ENCODE measurements at places on chromosomes 2 and 18.
A peak's percentile ranks its signal among the peaks of the same experiment; 100 is the strongest.

DNA sequence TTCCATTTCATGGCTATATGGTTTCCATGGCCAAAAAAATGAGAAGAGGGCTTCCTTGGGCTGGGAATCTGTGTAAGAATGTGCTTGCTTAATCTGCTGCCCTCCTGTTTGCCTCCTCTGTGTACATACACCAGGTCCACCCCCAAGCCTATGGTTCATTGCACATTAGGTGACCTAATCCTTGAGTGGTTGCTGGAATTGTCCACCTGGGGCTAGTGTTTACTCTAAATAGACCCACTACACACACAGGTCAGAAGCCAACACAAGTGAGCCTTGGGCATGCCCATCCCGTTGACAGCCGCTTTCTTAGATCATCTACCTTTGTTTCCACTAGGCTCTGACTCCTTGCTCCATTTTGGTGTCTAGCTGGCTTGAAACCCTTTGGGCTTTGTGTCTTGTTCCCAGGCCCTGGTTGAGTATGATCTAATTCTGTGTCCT lies 59.2 kb upstream of the ATL2 start:
- ATAC-seq = no peak

- ATAC-seq = no peak
Measured at GRCh38 chr2:100105678-100106054, 36.7 kb downstream of the AFF3 start.

DNA sequence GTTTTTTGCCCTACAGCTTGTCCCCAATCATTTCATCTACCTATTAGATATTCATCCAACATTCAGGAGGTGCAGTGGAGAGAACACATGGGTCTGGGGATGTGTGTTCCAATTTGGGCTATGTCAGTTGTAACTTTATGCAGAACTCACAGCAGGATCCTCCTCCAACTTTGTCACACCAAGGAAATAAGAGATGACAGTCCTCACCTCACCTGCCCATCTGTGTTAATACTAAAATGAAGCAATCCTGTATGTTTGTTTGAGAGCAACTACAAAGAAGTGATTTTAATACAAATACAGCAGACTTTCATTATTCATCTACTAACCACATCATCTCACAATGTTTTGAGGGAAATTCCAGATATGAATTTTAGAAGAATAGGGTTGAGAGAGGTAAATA lies 126.7 kb downstream of the ARHGAP15 start:
- ATAC-seq = peak; percentile 45

- no peak for ATAC-seq
Measured at GRCh38 chr2:161407597-161407996, 8.5 kb upstream of the TBR1 start.

DNA sequence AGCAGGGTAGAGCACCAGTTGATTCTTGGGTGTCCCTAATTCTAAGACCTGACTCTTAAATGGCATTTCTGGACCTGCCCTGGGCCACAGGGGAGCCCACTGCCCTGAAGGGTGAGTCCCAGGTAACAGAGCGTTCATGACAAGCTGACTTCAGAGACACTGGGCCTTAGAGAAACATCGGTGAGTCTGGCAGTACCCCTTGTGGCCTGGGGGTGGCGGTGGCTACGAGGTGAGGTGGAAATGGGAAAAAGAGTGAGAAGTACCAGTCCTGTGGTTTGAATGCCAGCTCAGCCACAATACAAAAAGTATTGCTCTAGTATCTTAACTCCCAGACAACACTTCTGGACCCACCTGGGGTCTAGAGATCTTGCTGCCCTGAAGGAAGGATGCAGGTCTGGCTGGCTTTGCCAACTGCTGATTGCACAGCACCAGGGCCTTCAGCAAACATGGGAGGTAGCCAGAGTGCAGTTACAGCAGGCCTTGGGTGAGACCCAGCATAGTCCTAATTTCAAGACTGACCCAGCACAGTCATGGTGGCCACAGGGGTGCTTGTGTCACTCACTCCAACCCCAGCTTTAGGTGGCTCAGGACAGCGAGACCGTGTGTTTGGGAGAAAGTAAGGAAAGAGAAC lies 44.5 kb downstream of the USP34 start:
- ATAC-seq = peak; percentile 95

DNA sequence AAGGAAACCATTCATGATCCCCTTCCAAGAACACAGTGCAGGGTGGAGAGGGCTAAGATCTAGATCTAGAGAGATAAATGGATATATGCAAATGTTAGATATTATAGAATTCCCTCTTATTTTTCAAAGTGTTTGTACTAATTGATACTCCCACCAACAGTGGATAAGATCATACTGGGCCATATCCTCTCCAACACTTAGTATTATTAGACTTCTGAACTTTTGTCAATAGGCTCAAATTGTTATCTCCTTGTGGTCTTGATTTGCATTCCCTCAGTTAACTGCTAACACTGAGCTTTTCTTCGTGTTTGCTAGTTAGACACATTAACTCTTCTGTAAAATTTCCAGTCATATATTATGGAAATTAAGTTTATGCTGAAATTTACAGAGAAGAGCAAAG lies 56.5 kb upstream of the GRB14 start:
- no peak for ATAC-seq

GRCh38 chr2:11748018-11748860 lies 1.8 kb downstream of the LPIN1 start:
- ATAC-seq = no peak

- ATAC-seq = no peak
Measured at GRCh38 chr2:71469403-71470398, 16.3 kb downstream of the DYSF start.

DNA sequence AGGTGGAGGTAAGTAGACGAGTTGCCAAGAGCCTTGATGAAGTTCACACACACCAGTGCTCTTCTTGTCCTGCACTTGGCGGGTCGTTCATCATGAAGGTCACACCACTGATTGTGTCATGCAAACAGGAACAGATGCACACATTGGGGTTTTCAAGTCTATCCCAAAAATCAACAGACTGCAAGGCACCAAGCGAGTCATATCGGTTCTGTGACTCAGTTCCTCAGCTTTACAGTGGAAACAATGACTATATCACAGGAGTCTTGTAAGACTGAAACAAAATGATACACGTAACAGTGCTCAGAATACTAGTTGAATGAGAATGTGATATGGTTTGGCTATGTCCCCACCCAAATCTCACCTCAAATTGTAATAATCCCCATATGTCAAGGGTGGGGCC lies 526.9 kb upstream of the ID2 start:
- peak; percentile 90 for ATAC-seq

DNA sequence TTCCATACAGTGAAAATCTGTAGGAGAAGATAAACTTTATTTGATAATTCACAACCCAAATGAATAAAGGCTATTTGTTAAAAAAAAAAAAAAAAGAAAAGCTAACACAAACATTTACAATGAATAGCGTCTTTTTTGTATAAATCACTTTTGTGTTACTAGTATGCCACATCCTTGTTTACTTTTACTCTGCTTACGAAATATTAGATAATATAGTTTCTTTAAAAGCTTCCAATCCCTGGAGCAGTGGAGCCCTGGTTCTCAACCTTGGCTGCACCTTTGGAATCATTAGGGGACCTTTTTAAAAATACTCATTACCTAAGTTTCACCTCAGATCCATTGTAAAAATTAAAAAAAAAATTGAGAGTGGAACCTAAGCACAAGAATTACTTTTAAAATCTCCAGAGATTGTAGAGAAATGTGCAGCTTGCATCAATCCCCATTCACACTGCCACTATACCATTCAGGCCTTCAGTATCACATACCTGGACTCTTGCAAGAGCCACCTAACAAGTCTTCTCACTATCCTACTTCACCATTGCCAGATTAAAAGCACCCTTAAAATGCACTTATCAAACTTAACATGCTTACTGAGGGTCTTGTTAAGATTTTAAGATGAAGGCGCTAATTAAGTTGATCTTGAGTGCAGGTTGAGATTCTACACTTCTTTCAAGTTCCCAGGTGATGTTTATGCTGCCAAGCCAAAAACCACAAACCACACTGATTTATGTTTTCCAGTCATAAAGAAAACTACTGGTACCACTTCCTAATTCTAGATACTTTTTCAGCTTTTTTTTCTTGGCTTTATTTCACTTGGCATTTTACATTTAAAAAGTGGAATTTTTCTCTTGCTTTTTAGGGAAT lies 59.7 kb upstream of the ZC3H15 start:
- peak; percentile 66 for ATAC-seq

- no peak for ATAC-seq
Measured at GRCh38 chr18:22609642-22610041, 191.9 kb upstream of the CTAGE1 start.

- no peak for ATAC-seq
Measured at GRCh38 chr2:8641301-8641965, 40.4 kb upstream of the ID2 start.

DNA sequence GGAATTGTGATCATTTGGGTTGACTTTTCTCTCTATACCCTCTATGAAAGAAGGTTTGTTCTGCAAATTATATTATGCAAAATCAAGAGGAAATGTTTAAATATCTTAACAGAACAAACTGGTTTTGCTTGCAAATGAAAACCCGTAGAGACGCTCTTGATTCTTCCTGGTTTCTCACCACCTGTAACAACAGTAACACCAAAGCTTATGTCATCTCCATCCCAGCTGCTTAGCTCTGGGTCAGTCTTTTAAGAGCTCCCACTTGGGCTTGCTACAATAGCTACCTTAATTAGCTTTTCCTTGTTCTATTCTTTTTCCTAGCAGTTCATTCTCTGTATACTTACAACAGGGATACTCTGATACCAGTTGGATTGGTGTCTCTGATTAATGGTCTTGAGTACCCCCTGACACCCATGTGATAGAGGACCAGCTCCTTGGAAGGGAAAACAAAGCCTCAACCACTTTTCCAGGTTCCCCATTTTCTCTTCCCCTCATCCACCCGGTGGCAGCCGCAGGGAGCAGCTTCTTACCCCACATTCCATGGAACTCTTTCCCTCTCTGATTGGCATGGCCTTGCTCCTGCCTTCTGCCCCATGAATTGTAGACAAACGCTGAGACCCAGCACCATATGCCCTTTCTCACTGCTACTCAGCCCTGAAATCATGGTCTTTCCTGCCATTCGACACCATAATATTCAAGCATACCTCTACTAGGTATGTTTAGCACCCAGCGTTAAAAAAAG lies 27.7 kb downstream of the TMEM182 start:
- ATAC-seq = no peak

DNA sequence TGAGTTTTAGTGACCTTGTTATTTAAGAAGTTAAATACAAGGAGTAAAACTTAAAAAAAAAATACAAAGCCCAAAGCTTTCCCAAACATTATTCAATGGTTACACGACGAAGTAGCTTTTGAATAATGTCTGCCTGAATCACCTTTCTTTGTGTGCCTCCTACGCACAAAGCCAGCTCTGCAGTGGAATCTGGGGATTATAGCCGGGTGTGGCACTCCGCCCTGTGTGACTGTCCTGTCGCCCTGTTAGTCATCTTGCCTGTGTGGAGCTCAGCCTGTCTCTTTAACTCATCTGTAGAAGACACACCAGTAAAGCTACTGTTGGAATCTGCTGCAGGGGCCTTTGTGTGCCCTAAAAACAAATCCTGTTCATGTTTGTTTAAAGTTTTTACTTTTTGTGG lies 79.4 kb upstream of the TCF7L1 start:
- peak; percentile 64 for ATAC-seq

- ATAC-seq = no peak
Measured at GRCh38 chr18:56649996-56650395, 1.2 kb upstream of the WDR7 start.

- ATAC-seq = no peak
Measured at GRCh38 chr2:217449444-217449843, 553.4 kb downstream of the TNS1 start.

- no peak for ATAC-seq
Measured at GRCh38 chr18:6553234-6553900, 138.7 kb upstream of the L3MBTL4 start.

DNA sequence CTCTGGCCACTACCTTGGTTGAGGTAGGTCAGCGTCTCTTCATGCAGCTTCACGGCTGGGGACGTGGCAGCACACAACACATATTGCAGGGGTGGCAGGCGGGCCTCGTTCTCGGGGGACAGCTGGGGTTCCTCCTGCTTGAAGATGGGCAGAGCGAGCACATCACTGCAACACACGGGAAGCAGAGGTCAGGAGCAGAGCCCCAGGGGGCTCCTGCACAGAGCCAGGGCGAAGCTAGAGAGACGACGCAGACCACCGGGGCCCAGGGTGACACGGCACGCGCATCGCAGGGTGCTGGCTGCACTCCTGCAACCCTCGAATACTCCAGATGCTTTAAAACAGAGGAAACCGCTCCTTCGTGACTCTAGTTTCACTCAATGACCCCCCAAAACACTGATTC lies 3.9 kb downstream of the TFCP2L1 start:
- no peak for ATAC-seq

- no peak for ATAC-seq
Measured at GRCh38 chr2:86283411-86284030, 53.9 kb downstream of the REEP1 start.

- ATAC-seq = no peak
Measured at GRCh38 chr2:166188084-166188483, 60.3 kb upstream of the SCN1A start.

GRCh38 chr2:197304556-197305011 lies 6.0 kb downstream of the ANKRD44 start:
- ATAC-seq = peak; percentile 61

- no peak for ATAC-seq
Measured at GRCh38 chr18:67513280-67513679, 3.2 kb downstream of the DSEL start.

GRCh38 chr2:207974216-207974605 lies 51.1 kb downstream of the PLEKHM3 start:
- no peak for ATAC-seq

- peak; percentile 15 for ATAC-seq
Measured at GRCh38 chr2:46082531-46083485, 214.4 kb upstream of the EPAS1 start.

DNA sequence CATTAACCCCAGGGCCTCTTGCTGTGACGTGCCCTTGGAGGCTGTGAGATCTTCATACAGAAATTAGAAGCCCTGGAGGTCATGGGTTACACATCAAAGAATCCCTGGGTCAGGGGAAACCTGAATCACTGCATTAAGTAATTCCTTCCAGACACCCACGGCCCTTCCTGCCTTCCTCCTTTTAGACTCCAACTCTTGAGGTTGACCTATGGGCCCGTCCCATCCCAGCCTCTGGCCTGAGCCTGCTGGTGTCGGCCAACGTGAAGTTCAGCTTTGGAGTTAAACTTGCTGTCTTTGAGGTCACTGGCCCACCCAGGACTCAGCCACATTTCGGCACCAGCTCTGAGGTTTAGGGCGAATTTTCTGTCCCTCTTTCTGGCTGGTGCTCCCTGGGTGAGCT lies 198.3 kb downstream of the ACKR3 start:
- ATAC-seq = no peak

GRCh38 chr2:17181051-17181752 lies 337.0 kb downstream of the RAD51AP2 start:
- ATAC-seq = no peak

- no peak for ATAC-seq
Measured at GRCh38 chr2:207614824-207615223, 10.4 kb downstream of the METTL21A start.

GRCh38 chr2:120221616-120222015 lies 1.6 kb downstream of the TMEM185B start:
- peak; percentile 25 for ATAC-seq

DNA sequence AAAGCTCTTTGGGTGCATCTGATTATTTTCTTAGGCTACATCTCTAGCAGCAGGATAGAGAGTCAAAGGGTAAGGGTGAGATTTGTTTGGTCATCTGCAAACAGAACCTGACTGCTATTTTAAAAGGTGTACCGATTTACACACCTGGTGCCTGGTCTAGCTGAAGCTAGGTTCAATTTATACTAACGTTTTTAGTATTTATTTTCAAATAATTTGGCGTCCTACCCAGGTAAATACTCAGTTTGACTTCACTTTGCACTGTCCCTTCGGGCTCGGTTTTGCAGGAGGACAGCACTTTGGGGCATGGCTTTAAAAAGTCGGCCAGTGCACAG lies 683 bp downstream of the PTRHD1 start:
- ATAC-seq = no peak
